ENCODE measurements at places on chromosomes 3 and 15.

DNA sequence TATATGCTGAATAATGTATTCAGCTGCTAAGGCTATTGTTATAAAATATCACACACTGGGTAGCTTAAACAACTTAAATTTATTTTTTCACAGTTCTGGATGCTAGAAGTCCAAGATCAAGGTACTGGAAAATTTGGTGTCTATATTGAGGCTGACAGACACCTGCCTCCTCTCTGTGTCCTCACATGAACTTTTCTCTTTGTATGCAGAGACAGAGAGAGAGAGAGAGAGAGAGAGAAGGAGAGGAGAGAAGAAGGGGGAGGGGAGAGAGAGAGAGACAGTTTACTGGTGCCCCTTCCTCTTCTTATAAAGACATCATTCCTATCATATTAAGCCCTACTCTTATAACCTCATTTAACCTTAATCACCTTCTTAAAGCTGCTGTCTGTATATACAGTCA is 320.1 kb upstream of the THBS1 start:
- DNase-seq: no peak

GRCh38 chr3:58107597-58107996 is 99.4 kb downstream of the FLNB start:
- no peak for DNase-seq

DNA sequence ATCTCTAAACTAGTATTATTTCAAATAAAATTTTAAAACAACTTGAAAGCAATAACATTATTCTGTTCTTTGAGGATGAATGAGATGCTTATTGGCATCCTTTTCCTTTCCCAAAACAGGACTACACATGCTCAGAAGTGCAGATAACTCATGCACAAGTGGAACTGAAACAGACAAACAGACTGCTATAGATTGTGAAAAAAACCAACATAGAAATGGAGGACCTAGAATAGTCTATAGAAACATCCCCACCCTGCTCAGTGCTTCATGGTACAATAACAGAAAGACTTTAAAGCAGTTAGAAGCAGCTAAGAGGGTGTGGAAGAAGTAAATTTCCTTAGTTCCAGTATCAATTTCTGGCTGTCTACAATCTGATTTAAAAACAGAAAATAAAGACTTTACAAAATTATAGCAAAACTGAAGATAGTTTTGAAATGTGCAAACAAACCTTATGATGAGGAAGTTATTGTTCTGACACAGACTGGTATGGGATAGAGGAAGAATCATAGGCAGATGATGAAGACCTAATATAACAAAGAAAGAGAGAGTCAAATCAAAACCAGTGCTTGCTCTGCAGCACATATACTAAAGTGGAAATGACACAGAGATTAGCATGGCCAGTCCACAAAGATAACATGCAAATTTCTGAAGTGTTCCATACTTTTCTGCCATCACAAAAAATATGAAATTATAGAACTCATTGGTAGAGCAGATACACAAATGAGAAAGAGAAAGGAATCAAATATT is 1025.4 kb downstream of the SQOR start:
- no peak for DNase-seq

- DNase-seq: no peak
Observed at GRCh38 chr15:28943611-28944230, 57.9 kb downstream of the APBA2 start.
